ENCODE measurements at places on chromosomes 4 and X.

DNA sequence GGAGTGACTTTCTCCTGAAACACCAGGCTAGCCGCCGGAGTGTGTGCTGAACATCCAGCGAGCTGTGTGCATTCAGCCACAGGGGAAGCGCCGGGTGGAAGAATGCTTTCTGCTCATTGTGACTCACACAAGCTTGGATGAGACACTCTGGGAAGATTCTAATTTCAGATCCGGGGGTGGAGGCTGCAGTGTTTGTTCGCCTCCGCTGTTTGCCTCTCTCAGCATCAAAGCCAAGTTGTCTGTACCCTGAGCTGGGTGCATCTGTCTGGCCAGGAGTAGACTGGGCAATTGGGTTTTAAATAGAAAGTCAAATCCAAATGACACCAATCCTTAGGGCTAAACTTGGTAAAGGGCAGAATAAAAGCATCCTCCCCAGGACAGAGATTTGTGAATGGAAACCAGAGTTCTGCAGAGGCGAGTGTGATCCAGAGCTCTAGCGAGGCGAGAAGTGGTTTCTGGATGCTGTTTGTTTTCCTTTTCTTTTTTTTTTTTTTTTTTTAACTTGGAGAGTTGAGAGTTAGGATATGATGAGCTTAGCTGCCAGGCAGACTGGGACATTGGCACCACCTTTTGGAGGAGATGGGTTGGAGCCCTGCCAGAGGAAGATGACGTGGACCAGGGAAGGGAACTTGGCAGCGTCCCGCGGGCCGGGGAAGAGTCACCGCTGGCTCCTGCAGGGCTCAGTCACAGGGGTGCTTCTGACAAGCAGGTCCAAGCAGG, 196.0 kb upstream of the PSAPL1 start:
- no peak for DNase-seq

DNA sequence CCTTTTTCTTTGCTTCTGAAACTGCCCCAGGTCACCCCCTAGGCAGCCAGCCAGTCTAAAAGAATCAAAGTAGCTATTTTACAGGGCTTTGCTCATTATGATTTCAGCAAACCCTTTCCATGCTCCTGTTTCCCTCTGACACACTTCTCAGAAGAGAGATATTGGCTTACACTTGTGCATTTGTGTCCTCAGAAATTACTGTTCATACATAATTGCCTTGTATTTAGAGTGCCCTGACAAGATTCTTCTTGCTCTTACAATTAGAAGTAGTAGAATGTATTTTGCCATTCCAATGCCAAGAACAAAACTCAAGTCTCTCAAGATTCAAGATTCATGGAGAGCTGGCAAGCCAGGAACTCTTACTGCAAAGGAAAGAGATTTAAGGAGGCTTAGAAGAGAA, 531.0 kb upstream of the ZFP42 start:
- no peak for DNase-seq

- DNase-seq, result no peak
These were observed 14.1 kb downstream of the AMER1 start for GRCh38 chrX:64191281-64192010.

DNA sequence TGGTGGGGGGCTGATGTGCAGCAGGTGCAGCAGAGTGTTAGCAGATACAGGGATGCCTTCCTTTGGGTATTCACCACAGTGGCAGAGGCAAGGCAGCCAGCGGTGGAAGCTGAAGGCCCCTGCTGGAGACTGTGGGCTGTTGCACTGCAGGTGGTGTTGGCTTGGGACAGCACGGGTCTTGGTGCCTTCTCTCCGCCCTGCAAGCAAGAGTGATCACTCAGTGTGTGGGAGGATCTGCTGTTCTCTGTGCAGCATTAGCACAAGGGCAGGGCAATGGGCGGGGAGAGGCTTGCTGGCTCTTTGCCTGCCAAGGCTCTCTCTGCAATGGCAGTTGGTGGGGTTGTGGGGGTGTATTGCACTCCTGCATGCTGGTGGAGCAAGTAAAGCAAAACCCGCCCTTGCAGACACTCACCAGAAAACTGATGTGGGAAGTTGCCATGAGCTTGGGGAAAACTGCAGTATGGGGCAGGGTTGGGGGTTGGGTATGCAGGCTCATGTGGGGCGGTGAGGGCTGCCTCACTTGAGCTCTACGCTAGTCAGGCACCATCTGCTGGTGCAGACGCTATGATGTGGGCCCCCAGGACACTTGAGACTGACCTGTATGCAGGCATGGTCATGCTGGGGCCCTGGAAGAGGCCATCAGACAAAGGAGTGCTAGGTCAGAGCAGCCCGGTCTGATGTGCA, 820.8 kb upstream of the GRIA3 start:
- DNase-seq, result no peak

GRCh38 chr4:169998981-169999380, 27.2 kb downstream of the MFAP3L start:
- no peak for DNase-seq
